Left kidney (tissue), 8 donors: ENCODE measurements at places on chromosomes 1 and 21. TPM values are rescaled to one million over a fixed set of nuclear protein-coding genes. Genes with fewer than 3 reads are reported as not detected.

DNA sequence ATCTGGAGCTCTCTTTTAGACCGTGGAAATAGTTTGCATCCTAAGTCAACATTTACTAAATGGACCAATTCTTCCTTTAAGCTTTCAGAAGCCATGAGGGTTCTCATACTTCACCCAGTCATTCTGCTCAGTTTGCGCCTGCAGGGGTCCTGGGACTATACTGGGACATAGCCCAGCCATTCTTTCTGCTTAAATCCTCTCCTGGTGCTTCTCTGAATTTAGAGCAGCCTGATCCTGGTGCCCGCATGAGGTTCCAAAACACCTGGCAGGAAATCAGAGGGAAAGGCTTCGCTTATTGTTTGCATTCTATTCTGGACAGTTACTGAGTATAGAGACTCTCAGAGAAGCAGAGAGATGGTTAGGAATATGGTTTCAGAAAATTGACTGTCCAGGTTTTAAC, 27.0 kb downstream of the TNN start:
- DNase-seq, result no peak

DNA sequence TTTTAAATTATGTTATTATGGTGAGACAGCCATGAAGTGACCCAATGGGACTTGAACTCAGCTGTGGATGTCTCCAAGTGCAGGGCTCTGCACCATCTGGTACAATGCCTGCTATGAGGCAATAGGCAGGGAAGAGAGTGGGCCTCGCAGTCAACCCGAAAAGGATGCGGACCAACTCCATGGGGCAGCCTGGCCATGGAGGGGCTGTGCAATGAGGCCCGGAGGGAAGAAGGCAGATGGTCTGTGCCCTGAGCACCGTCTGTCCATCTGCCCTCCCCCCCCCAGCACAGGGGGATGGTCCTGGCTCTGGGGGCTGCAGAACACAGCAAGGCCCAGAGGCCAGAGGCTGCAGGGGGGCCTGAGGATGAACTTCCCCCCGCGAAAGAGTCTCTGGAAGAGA, 17.0 kb downstream of the ESPN start:
- no peak for DNase-seq

The FAAH gene
- 21.4 TPM for polyA plus RNA-seq

The AQP10 gene
- polyA plus RNA-seq, result 0.13 TPM

The EIF3I gene
- polyA plus RNA-seq, result 174 TPM

DNA sequence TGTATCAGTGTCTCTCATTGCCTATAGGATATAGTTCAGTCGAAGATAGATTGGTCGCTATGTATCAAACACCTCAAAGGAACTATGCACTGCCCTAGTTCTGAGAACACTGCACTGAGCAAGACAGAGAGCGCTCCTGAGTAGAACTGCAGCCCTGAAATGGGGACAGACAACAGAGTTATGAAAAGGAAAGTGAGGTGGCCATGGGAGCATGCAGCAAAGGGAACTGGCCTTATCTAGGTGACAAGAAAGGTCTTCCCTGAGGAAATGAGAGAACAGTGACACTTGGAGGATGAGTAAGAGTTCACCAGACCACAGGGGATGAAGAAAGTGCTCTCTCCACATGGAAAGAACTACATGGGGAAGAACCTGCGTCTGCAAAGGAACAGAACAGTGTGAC, 7.5 kb upstream of the G0S2 start:
- no peak for DNase-seq

DNA sequence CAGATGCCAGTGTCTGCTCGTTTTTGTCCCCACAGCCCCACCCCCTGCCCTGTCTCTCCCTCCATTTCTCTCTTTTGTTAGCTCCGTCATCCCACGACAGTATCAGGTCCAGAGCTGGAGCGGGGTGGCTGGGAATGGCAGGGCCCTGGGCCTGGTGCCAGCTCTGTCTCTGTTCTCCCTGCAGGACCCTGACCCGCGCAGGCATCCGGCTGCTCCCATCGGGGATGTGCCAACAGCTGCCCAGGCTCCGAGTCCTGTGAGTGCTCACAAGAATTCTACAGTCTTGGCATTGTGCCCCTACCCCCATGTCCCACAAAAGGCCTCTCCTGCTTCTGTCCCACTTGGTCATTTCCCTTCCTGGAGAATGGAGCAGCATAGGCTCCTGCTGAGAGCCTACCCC, 37.4 kb downstream of the UBE2T start:
- DNase-seq, result no peak

DNA sequence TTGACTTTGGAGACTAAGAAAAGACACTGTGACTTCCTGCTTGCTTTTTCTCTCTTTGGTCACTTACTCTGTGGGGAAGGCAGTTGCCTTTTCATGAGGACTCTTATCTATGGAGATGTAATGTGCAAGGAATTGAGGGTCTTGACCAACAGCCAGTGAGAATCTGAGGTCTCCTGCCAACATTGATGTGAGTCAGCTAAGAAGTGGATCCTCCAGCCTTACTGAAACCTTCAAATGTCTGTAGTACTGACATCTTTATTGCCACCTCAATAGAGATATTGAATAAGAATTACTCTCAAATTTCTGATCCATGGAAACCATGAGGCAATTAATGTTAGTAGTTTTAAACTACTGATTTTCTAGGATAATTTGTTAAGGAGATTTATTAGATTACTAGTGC, 598.4 kb downstream of the ADGRL2 start:
- no peak for DNase-seq
